Activated CD4-positive, alpha-beta T cell treated with anti-CD3 and anti-CD28 coated beads, Interleukin-2, amount 50 U/mL, for 1 hour (primary cell): ENCODE measurements at places on chromosomes 13 and 19.

DNA sequence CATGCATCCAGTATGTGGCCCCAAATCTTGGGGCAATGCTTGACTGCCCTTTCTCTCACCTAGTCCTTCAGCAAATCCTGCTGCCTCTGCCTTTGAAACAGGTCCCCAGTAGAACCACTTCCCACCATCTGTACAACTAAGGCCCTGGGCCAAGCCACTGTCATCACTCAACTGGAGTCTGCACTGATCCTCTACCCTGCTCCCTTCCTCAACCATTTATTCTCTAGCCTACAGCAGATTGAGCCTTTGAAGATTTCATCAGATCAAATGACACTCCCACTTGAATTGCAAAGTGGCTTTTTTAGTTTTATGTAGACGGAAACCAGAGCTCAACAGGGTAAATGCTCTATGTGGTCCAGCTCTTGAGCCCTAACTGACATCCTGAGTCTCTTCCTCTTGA is 43.5 kb downstream of the ATP8A2 start:
- DNase-seq, result no peak

DNA sequence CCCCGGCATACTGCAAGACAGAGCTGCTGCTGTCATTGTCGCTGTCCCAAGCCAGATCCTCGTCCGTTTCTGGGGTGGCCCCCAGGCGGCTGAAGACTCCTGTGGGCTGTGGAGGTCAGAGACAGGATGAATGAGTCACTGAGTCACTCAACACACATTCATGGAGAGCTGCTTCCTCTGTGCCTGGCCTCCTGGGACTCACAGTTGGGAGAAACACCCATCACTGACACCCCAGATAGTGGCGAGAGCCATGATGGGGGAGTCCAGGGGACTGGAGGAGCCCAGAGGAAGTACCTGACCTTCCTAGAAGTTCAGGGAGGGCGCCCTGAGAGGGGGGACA is 26.0 kb downstream of the C19orf47 start:
- DNase-seq, result no peak

DNA sequence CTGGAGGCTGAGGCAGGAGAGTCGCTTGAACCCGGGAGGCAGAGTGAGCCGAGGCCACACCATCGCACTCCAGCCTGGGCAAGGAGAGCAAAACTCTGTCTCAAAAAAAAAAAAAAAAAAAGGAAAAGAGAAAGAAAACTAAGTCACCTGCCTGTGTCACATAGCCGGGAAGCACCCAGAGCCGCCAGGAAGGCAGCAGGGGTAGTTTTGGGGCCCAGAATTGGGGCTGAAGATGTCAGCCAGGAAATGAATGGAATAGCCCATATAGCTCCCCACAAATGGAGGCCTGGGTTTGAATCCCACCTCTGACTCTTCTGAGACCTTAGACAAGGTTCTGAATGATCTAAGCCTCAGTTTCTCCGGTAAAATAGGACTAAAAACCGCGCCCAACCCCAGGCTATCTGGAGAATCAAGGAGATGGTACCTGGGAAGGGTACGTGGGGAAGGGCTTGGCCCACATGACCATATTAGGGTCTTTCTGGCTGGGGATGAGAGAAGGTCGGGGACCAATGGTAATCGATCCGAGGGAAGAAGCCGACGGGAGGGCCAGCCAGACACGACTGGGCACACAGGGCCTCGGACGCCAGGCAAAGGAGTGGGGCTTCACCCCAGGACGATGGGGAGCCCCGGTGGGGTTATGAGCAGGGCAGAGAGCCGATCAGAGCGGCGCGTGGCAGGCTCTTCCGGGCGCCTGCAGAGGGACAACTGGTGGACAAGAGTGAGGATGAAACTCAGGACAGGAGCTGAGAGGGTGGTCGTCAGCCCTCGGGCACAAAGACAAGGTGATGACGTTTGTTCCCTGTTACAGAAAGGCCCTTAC is 14.4 kb downstream of the CCDC124 start:
- DNase-seq, result no peak

GRCh38 chr13:60411464-60411863 is 14.4 kb downstream of the TDRD3 start:
- DNase-seq, result no peak

DNA sequence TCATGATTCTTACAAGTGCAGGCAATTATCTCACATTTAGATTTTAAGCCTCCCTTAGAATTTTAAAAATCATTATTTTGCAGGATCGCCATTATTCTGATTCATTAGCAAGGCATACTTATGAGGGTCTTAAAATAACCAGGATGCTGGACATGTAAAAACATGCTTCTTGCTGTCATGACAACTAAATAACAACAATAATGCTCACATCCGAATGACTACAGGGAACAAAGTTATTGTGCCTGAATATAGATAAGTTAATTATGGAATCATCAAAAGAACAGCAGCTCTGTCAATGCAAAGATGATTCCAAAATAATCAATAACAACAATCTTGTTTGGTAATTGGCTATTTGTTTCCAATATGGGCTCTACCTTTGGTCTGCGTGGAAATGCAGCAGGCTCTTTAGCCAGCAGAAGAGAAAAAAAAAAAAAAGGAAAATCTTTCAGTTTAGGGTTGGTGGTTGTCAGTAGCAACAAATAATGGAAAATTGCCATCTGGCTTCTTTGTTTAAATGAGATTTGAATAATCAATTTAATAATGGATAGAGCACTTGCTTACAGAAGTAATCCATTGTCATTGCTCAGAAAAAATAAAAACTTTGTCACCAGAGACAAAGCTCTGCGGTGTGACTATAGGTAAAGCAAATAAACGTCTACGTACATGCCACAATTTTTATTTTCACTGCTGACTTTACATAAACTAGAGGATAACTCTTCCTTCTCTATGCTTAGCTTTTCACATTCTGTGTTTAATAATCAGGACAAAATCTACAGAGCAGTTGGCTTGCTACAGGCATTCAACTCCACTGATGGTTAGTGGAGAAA is 468.9 kb upstream of the TSHZ3 start:
- no peak for DNase-seq

- no peak for DNase-seq
These were observed 599 bp downstream of the ZIC2 start for GRCh38 chr13:99982036-99982730.

DNA sequence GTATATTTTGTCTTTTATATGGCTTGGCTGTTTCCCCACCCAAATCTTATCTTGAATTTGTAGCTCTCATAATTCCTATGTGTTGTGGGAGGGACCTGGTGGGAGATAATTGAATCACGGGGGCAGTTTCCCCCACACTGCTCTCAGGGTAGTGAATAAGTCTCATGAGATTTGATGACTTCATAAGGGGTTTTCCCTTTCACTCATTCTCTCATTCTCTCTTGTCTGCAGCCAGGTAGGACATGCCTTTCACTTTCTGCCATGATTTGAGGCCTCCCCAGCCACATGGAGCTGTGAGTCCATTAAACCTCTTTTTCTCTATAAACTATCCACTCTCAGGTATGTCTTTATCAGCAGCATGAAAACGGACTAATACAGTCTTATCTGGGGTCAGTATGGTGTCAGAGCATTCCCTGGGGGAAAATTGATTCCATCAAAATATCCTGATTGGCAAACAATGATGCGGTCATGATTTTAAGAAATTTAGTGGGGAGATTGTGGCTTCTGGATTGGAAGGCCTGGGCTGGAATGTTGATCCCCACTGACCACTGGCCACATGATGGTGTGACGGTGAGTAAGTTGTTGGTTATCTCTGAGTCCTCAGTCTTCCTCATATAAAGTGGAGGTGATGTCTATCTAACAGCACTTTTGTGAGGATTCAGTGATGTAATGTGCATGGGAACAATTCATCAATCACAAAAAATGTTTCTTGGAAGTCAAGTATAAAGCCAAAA is 27.5 kb upstream of the ANKRD10 start:
- no peak for DNase-seq

- no peak for DNase-seq
These were observed 394.4 kb downstream of the GPC6 start for GRCh38 chr13:93621051-93621450.

GRCh38 chr13:111494641-111495040 is 174.2 kb downstream of the TEX29 start:
- DNase-seq, result no peak

DNA sequence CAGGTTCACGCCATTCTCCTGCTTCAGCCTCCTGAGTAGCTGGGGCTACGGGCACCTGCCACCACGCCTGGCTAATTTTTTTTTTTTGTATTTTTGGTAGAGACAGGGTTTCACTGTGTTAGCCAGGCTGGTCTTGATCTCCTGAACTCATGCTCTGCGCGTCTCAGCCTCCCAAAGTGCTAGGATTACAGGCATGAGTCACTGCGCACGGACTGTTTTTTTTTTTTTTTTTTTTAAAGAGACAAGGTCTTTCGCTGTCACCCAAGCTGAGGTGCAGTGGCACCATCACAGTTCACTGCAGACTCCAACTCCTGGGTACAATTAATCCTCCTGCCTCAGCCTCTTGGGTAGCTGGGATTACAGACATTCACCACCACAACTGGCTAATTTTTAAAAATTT is 8.2 kb upstream of the ADAMTS10 start:
- no peak for DNase-seq

DNA sequence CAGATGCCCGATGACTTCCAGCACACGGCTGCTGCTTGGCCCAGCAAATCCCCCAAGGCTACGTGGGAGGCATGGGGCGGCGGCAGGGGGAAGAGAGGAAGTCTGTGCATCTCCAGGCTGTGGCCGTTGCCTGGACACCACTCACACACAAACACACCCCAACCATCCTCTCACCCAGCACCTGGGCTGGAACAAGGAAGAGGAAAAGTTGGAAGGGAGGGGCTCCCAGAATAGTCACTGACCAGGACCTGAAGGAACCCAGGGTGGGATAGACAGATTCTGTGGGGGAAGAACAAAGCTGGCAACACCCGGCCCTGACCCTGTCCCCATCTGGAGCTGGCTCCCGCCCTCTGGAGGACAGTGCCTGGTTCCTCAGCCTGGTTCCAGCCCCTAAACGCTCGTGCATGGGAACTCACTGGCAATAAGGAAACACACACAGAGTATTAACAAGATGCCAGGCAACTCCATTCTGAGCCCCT is 11.2 kb downstream of the PPP6R1 start:
- DNase-seq, result no peak

GRCh38 chr13:74931698-74932433 is 550.1 kb downstream of the TBC1D4 start:
- no peak for DNase-seq

GRCh38 chr13:23980160-23980551 is 82.9 kb upstream of the C1QTNF9B start:
- DNase-seq, result peak; percentile 83

DNA sequence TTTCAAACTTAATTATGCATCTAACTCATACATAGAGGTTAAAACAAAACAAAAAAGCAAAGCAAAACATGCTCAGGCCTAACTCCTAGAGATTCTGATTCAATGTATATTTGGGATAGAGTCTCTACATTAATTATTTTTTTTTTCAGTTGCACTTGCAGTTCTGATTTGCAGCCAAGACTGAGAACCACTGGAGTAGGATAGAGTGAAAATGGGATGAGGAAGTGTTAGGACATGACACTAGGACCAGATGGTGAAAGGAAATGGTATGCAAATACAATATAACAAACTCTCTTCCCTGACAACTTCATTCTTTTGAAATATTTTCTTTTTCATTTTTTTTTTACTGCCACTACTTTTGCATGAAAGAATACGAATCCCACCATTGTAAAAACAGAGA is 1.8 kb downstream of the CCDC122 start:
- no peak for DNase-seq

- no peak for DNase-seq
These were observed 482.6 kb downstream of the RFC3 start for GRCh38 chr13:34300559-34300958.

GRCh38 chr13:110339975-110340550 is 33.0 kb downstream of the COL4A2 start:
- no peak for DNase-seq

DNA sequence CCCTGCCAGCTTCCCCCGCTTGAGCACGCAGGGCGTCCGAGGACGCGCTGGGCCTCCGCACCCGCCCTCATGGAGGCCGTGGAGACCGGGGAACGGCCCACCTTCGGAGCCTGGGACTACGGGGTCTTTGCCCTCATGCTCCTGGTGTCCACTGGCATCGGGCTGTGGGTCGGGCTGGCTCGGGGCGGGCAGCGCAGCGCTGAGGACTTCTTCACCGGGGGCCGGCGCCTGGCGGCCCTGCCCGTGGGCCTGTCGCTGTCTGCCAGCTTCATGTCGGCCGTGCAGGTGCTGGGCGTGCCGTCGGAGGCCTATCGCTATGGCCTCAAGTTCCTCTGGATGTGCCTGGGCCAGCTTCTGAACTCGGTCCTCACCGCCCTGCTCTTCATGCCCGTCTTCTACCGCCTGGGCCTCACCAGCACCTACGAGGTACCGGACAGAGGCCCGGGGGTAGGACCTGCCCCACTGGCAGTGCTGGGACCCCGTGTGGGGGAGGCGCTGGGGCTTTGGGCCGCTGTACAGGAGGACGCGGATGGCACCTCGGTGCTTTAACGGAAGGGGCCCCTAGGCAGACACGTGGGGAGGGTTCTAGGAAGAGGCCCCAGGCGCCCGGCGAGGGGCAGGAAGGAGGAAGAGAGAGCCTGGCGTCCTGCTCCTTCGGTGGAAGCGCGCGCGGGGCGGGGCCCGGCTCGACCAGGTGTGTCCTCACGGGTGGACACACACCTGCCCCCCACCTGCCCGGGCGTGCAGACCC is 681 bp downstream of the SLC5A5 start:
- no peak for DNase-seq

- no peak for DNase-seq
These were observed 225.1 kb downstream of the TM9SF2 start for GRCh38 chr13:99726282-99726894.

DNA sequence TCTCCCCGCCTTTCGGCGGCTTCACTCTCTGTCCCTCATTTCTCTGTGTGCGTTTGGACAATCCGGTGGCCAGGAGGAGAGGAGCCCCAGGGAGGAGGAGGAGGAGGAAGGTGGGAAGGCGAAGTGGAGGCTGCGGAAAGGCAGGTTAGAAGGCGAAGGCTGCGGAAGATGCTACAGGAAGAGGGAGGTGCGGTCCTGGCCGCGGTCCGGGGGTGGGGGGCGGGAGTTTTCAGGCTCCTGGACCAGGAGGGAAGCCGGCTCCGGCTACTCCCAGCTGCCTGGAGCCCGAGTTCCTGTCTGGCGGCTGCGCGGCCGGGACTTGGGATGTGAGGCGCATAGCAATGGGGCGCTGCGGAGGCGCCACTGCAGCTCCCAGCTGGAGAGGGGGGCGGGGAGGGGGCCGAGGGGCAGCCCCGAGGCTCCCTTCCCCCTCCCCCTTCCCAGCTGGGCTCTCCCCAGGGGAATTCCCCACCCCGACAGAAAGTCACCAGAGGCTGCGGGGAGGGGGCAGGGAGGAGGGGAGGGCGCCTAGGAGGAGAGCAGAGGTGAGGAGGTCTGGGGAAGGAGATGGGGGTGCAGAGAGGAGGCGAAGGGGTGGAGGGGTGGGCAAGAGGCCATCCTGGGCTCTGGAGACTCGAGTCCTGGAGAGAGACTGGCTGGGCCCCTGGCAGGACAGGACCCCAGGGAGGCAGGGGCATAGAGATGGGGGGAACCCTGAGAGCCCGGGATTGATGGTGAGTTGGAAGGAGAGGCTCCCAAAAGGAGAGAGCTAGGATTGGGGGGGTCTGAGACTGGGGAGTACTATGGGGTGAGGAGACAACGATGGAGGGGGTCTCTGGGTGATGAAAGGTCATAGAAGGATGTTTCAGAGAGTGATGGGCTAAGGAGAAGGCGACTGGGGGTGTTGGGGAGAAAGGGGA is 2.0 kb downstream of the LRRC4B start:
- no peak for DNase-seq
